ENCODE measurements at places on chromosomes 2 and 18.
A peak's percentile ranks its signal among the peaks of the same experiment; 100 is the strongest.

DNA sequence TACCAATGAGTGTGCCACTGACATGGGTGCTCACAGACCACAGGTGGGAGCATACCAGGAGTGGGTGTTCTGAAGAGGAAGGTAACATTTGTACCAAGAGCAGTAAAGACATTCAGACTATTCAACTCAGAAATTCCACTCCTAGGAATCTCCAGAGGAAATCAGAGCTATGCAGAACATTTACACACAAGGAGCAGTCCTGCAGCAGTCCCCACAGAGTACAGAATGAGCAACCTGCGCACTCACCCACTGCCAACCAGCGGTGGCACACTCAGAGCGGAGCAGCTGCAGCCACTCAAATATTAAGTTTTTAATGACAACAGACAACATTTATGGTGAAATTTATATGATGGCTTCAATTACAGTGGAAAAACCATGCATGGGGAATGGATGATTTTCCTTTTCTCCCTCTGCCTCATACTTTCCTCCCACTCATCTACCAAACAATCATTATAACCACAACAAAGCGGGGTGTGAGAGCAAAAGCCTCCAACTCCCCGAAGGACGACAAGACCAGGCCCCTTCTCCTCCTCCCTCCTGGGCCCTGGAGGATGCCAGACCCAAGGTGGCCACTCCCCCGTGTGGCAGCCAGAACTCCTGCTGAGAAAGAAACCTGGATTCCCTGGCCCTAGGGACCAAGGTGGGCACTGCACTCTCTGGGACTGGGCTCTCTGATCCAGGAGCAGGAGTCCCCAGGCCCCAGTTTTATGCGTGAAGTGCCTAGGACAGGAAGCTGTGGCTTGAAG, 5.4 kb downstream of the HS6ST1 start:
- DNase-seq: no peak

- no peak for DNase-seq
Measured at GRCh38 chr2:168601741-168602140, 145.7 kb downstream of the CERS6 start.

- no peak for DNase-seq
Measured at GRCh38 chr2:12048550-12048949, 302.1 kb downstream of the LPIN1 start.

- DNase-seq: peak; percentile 11
Measured at GRCh38 chr18:53698907-53699306, 525.6 kb downstream of the MBD2 start.

Measured in astrocyte of the cerebellum (primary cell).